Small intestine (tissue), 16 donors: ENCODE measurements at places on chromosomes 1 and 21. TPM values are rescaled to one million over a fixed set of nuclear protein-coding genes. Genes with fewer than 3 reads are reported as not detected.

GRCh38 chr1:202615501-202616354 is 94.5 kb downstream of the SYT2 start:
- no peak for DNase-seq

Gene TNFRSF14
- polyA plus RNA-seq, result 320 TPM

GRCh38 chr1:157431751-157432150 is 120.6 kb downstream of the FCRL5 start:
- DNase-seq, result no peak

- peak; percentile 78 for DNase-seq
Observed at GRCh38 chr1:42913426-42914091, 45.1 kb downstream of the SLC2A1 start.

Gene CELA2A
- not detected for polyA plus RNA-seq

Gene PIGV
- 4.1 TPM for polyA plus RNA-seq

- no peak for DNase-seq
Observed at GRCh38 chr1:160705742-160706141, 5.9 kb downstream of the CD48 start.

- DNase-seq, result no peak
Observed at GRCh38 chr1:4108758-4109627, 208.9 kb upstream of the C1orf174 start.

DNA sequence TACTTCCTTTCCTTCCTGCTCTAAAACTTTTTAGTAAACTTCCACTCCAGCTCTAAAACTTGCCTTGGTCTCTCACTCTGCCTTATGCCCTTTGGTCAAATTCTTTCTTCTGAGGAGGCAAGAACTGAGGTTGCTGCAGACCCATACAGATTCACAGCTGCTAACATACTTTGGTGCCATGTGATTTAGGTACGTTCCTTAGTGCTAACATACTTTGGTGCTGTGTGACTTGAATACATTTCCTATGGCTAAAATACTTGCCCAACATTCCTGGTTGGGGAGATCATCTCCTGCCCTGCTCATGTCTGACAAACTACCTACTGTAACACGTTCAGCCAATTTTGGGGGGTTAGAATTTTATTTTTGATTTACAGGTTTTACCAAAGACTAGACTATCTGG is 6.8 kb upstream of the ZBTB40 start:
- no peak for DNase-seq

DNA sequence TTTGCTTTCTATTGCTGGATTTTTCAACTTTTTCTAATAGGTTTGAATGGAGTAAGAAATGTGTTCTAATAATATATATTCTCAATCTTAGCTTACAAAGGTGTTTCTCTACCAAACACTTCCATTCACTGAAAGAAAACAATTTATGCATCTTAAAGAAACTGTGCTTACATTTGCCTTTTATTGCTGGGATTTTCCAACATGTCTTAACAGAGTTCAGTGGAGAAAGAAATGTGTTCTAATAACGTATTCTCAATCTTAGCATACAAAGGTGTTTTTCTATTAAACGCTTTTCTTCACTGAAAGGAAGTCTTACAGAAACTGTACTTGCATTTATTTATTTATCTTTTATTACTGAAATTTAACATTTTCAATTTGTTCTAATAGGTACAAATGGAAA is 5.6 kb downstream of the CD53 start:
- DNase-seq, result no peak

DNA sequence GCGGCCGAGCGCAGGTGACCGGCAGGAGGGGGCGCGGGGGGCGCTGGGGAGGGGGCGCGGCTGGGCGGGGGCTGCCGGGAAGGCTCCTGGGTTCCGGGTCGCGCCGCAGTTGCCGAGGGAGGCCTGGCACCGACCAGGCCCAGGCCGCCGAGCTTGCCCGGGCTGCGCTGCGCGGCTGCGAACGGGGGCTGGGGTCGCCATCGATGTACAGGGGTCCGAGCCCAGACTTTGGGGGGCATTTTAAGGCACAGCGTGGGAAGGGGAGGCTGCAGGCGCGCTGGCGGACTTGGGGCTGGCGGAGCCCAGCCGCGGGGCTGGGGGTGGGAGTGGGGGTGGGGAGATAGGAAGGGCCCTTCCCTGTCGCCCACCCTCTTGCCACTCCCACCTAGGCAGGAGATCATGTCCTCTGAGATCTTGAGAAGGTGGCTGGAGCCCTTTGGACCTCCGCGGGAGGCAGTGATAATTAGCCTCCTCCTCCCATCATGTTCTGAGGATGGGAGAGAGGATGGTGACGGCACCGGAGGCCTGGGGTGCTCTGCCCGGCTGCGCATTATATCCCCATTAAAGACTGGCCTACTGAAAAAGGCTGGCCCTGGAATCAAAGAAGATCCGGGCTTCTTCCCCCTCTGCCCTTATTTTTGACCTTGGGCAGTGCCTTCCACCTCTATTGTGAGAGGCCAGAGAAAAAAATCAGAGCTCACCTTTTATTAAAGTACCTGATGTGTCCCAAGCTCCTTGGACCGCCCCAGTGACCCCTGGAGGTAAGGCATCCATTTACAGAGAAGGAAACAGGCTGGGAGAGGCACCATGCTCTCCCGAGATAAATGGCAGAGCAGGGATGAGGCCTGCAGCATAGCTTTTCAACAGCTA is 497 bp downstream of the FBXO44 start:
- no peak for DNase-seq

- DNase-seq, result peak; percentile 38
Observed at GRCh38 chr1:3727042-3727824, 25.0 kb upstream of the CCDC27 start.

Gene REN
- polyA plus RNA-seq, result 418 TPM

Gene ARMH1
- polyA plus RNA-seq, result 2.7 TPM

DNA sequence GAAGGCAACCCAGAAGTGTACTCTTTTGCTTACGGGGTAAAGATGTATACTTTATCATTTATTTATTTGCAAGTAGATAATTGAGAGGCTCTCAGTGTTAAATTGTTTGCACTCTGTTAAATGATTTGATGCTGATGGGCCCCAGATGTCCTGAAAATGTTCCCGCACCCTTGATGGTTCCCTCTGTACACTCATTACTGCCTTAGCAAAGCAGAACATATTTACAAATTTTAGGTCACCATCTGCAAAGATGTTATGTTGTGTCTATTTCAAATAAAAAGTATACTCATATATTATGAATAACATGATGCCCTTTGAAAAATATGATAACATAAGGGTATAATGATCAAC is 240.5 kb upstream of the SNX7 start:
- DNase-seq, result no peak

- no peak for DNase-seq
Observed at GRCh38 chr1:183720028-183720427, 66.9 kb upstream of the APOBEC4 start.

GRCh38 chr1:46818591-46818990 is 19.7 kb downstream of the CYP4B1 start:
- DNase-seq, result no peak

Gene KCNK1
- polyA plus RNA-seq, result 29.5 TPM

DNA sequence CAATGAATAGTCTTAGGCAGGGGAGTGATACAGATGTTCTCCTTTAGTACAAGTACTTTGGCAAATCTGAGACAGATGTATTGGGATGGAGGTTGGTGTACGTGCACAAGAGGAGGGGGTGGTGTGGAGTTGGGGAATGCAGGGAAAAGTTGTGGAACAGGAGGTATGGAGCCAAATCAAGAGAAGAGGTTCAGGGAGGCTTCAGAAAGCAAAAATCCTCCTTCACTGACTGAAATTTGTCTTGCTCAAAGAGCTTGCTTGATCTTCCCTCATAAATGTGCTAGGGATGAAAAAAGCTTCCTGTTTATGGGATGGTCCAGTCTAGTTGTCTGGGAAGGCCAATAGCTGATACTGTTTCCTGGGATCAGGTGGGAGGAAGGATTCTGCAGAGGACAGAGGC is 5.8 kb downstream of the RNF19B start:
- no peak for DNase-seq

GRCh38 chr21:42652527-42653230 is 742 bp upstream of the PDE9A start:
- peak; percentile 39 for DNase-seq

Gene RGS8
- not detected for polyA plus RNA-seq

DNA sequence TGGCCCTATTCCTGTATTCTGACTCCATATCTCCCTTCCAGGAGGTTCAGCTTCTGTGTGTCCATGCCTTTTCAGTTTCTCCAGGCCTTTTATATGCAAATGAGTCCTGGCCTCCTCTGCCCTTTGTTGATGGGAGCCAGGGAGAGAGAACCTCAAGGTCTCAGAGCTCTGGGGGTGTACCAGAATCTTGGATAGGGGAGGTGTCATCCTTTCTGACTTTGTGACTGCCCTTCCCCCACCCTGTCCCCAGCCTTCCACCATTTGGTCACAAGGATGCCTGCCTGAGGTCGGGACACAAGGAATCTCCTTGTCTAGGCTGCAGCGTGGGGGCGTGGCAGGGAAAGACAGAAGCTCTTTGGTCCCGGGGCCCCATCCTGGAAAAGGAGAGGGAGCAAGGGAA is 18.6 kb downstream of the LURAP1 start:
- peak; percentile 64 for DNase-seq

Gene LCE2B
- not detected for polyA plus RNA-seq

- DNase-seq, result no peak
Observed at GRCh38 chr1:25710583-25711347, 89.2 kb upstream of the SELENON start.

Gene FAM167B
- 2.7 TPM for polyA plus RNA-seq

DNA sequence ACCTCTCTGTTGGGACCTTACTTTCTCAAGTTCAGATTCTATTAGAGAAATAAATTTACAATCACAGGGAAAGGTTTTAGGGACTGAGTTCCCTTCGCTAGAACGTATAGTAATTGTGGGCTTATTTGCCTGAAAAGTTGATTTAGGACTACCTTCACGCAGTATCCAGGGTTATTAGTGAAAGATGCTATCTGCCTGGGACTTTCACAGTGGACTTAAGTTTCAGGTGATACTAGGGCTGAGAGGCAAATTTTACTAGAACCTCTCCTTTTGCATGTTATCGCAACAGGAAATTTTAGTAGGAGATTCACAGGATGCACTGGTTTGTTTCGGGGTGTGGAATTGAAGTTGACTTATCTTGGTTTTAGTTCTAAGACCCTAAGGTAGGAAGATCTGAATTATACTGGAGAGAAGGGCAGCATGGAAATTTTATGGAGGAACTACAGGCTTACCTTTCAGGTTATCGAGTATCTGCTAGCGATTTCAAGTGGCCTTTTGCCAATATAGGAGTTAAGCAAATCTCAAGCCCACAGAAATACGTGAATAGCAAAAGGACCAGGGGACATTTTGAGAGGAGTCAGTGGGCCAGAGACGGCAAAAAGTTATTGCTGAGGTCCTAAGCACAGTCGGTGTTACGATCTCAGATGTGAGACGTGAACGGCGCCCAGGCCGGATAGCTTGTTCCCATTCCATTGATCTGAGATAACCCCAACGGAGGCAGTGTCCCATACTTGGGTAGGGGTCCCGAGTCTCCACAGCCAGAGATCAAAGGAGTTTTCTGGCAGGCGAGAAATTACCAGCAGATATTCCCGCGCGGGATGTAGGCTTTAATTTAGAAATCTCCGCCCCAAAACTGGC is 723 bp upstream of the GNAI3 start:
- peak; percentile 69 for DNase-seq

Gene S100A7A
- not detected for polyA plus RNA-seq

GRCh38 chr1:14341147-14341546 is 257.3 kb upstream of the KAZN start:
- no peak for DNase-seq

Gene IFNLR1
- polyA plus RNA-seq, result 8.1 TPM

Gene TLR5
- not detected for polyA plus RNA-seq

- DNase-seq, result peak; percentile 99
Observed at GRCh38 chr21:17472592-17473271, 40.1 kb upstream of the CXADR start.

DNA sequence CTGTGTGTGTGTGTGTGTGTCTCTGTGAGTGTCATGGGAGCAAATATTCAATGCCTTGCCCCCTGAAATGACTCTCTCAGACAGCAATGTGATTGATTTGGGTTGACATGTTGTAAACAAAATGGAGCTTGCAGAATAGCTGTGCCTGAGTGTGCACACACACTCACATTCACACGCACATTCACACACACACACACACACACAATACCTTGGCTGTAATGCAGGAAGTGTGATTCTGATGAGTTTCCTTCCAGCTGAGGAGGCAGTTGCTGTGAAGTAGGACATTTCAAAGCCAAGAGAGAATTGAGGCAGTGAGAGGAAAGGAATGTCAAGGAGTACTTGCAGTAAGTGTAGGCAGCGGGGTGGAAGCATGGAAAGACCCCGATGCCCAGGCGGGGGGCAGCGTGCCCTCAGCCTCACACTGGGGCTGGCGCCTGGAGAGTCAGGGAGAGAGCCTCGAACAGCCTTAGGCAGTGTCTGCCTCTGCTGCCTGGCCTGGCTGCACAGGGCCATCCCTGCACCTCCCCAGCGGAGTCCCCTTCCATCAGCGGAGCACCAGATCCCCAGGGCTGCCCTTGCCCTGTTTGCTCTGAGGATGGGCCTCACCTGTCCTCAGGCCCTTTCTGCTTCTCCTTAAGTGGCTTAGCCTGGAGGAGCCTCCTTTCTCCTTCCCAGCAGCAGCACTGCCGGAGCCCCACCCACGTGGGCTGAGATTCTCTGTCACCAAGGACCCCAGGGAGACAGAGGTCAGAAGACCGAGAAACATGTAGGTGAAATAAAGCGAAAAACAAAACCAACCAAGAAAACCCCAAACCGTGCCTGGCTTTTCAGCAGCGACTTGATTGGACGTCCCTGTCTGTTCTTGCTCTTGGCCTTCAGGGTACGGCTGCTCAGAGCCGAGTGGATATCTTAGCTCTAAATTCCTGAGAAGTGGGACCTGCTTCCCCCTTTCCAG is 9.2 kb downstream of the VASH2 start:
- no peak for DNase-seq

GRCh38 chr1:31689379-31689778 is 14.4 kb downstream of the COL16A1 start:
- DNase-seq, result no peak

Gene SLAMF1
- 0.46 TPM for polyA plus RNA-seq

Gene CYP4Z1
- polyA plus RNA-seq, result 0.06 TPM

DNA sequence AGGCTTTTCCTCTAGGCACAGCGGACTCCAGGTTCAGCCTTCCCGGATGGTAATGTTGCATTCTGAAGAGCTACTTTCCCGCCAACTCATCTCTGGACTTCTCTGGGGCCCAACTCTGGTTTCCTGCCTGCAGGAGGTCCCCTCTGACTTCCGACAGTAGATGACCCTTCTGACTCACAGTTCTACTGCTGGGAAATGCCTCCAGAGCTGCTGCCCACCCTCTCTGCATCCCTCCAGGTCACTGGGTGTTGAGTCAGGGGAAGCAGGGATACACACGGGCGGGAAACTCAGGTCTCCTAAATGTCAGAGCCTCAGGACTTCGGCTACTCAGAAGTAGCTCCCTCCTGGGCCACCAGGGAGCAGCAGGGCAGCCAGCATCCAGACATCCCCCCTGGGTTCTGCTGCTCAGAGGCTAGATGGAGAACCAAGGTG is 2.1 kb upstream of the KIF21B start:
- DNase-seq, result no peak
